Stimulated activated CD4-positive, alpha-beta T cell treated with anti-CD3 and anti-CD28 coated beads, Interleukin-4, amount 100 ng/mL, for 4 hours (primary cell): ENCODE measurements at places on chromosomes 16 and 17.

- DNase-seq: no peak
Measured at GRCh38 chr16:27950206-27950887, 113.2 kb downstream of the GSG1L start.

- no peak for DNase-seq
Measured at GRCh38 chr16:82157534-82157812, 12.6 kb downstream of the MPHOSPH6 start.

DNA sequence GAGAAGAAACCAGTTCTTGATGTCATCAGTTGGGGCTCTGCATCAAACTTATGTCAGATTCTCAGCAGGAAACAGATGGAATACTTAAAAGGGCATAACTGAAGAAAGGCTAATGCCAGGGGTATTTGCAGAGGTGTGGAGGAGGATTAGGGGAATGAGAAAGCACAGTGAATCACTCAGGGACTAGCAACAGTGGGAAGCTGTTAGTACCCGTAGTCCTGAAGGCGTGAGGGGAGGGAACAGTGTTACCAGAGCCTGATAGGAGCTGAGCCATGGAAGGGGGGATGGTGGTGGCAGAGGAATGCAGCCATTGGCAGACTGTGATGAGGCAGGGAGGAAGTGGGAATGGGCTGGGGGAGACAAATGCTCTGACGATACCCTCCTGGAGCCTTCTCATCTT is 162.3 kb downstream of the UTP18 start:
- no peak for DNase-seq

GRCh38 chr17:19304751-19305150 is 57.8 kb downstream of the B9D1 start:
- DNase-seq: no peak

DNA sequence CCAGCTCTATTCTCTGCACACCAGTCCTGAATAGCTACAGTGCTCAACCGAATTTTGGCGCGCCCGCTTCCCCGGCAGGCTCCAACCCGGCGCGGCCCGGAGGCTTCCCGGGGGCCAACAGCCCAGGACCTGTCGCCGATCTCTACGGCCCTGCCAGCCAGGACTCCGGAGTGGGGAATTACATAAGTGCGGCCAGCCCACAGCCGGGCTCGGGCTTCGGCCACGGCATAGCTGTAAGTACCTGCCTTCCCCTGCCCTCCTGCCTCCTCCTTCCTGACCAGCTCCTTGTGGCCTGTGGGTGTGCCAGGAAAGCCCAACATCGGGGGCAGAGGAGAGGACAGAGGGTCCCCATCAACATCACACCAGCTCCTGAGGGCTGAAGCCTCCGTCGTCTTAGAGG is 70.2 kb downstream of the CCDC182 start:
- DNase-seq: no peak

GRCh38 chr16:17101646-17102045 is 369.1 kb downstream of the XYLT1 start:
- DNase-seq: no peak

DNA sequence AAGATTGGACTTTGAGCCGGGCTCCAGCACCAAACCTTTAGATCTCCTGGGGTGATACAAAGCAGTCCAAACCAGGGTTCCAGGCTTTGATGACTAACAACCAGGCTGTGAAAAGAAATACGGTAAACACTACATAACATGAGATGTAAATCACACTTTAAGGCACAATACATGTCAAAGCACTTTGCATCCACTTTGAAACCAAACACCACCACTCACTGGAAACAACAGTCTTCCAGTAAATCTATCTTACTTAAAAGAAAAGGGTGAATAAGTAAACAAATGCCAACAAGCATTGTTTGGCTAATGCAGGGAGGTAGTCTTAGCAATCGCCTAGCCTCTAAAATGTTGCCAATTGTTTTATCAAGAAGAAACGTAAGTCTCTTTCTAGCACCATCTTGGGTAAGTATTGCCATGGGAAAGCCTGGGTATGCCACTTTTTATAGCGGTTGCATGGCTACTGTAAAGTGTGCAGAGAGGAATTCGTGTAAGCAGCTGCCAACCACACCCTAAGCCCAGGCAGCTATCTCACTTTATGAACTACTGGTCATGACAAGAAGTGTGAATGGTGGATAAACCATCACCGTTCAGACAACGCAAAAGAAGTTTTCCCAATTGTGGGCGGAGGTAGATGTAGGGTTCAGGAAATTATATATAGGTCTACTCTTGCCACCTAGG is 267.4 kb upstream of the PSMD7 start:
- DNase-seq: no peak
